ENCODE measurements at places on chromosomes 3 and 15.
A peak's percentile ranks its signal among the peaks of the same experiment; 100 is the strongest.

DNA sequence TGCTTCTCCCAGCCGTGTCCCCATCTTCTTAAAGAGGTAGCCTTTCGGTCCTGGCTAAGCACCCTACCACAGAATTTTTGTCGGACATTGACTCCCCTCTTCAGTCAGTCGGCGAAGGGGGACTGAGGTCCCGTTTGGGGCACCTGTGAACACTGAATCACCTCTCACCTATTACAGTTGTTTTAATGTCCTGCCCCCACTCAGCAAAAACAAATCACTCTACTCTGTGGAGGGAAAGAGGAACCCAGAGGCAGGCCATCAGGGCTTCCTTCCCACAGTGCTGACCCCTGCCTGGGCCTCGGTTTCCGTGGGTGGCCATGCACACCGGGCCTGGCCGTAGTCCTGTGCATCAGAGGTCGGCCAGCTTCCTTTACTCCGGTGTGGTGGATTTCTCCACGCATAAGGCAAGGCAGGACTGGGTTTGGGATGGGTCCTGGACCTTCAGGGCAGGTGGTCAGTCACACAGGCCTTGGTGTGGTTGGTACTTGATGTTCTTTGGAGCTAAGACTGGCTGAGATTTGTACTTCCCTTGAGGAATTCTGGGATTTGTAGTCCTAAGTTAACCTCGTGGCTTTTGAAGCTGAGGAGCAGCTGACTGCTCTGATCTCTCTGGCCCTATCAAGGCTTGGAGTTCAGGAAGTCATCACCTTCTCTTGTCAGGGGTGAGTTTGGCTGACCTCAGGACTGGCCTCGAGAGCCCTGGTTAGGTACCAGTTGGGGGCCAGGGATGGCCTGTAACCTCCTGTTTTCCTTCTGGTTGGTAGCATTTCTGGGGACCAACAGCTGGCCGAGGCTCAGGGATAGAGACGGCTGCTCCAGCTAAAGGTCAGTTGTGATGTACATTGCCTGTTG lies 627 bp upstream of the FAM131A start:
- DNase-seq = no peak

DNA sequence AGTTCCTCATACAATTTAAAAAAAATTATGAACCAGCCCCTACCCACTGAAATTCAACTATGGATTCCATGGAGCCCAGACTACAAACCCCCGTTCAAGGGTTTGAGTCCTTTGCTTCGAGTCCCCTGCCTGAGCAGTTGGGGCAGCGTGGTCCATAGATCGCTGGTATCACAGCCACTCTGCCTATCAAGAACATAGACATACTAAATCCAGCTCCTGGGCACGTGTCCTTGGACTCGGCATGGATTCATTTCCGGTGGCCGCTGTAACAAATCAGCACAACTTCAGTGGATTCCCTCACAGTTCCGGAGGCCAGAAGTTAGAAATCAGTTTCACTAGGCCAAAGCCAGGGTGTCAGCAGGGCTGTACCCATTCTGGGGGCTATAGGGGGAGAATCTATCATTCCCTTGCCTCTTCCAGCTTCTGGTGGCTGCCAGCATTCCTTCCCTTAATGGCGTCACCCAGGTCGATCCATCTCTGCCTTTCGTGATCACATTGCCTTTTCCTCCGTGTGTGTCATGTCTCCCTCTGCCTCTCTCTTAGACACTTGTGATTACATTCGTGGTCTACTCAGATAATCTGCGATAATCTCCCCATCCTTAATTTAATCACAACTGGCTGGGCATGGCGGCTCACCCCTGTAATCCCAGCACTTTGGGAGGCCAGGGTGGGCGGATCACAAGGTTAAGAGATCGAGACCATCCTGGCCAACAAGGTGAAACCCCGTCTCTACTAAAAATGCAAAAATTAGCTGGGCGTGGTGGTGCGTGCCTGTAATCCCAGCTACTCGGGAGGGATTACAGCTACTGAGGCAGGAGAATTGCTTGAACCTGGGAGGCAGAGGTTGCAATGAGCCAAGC lies 4.6 kb upstream of the TMEM44 start:
- no peak for DNase-seq

- no peak for DNase-seq
These were observed 653.9 kb downstream of the RBMS3 start for GRCh38 chr3:29934751-29935150.

DNA sequence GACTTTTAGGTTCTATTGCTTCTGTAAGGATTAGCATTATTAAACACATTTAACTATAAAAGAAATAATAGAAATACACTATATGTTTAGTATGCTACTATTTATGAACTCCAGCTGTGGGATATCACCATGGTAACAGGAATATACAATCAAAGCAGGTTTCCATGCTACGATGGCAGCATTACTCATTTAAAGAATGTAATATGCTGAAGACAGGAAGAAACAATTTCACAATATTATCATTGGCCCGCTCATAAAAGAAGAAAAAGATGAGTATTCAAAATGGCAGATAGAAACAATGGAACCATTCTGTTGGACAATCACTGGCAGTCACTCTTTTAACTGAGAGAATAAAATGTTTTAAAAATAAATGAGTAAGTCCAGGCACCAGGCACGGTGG lies 153.4 kb downstream of the CBLB start:
- DNase-seq = no peak

DNA sequence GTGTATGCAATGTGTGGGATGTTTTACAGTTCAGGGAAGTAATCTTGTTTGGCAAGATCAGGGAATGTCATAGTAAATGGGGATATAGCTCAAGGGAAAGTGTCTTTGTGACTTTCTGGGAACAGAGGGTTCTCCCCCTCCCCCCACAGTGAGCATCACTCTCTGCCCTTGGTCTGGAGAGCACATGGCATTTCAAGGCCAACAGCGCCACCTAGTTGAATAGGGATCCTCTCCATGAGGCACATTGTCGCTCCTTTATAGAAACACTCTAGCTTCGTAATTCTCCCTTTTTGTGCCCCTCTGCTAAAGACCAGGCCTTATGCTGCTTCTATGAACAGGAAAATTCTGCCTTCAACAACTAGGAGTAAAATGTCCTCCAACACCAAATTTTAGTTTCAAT lies 37.1 kb upstream of the ARNT2 start:
- no peak for DNase-seq

- peak; percentile 77 for DNase-seq
These were observed 107.2 kb upstream of the RASGRP1 start for GRCh38 chr15:38671675-38672254.

DNA sequence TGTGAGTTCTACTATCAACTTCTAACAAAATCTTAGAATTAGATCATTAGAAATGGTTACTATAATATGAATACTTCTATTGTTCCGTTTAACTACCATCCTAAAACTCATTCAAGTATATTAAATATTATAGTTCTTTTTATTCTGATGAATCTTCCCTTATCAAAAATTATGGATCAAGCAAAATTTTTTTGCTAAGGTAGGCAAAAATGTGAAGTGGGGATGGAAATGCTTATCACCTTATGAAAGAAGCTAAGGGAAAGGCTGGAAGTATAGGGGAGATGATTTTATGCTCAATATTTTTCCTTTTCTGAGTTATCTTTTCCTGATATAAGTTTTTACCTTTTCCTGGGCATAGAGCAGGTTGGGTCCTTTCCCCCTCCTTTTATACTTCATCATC lies 40.7 kb upstream of the CCDC39 start:
- DNase-seq = no peak

DNA sequence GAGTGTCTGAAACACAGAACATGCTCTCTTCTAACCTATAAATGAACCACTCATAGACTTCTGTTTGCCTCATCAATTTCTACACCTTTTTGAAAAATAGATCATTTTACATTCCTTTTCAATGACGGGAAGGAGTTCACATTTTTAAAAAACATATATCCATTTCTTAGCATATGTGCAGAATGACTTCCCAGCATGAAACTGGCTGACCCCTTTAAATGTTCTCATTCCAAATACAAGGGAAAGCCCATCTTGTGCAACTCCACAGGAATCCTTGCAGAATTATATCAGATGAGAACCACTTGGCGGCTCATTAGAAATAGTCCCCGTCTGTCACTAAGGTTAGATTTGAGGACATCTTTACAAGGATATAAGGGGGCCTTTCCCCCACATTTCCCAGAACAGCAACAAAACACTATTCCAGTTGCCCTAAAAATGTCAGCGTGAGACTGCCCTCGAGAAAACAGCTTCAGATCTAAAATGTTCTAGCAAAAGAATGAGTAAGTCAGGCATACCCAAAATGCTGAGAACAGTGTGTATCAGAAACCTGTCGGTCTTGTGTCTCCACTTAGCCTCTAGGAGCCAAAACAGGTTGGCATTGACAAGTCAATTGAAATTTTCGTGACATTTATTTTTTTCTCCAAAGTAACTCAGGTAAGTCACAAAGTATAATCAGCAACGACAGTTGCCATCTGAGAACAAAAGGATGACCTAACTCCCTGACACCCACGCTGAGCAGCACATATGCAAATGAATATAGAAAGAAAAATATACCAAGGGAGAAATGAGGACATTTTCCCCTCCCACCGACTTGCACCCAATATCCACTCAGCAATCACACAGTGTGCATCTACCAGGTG lies 63.1 kb downstream of the FOXP1 start:
- DNase-seq = no peak

DNA sequence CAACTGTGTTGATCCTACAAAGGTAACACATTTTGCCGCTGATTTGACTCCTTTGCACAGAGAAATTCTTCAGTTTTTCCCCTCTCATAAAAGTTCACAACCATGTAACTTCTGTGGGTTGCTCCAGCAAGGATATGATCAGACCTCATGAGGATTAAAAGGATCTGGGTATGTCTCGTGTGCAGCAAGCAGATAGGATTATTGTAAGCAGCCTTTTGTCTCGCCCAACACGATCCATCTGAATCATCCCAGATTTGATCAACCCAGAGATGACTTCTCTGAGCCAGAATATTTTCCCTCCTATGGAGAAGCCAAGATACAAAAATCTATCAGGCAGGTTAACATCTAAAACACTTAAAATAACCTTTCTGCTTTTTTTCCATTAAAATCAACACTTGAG lies 12.8 kb upstream of the BNIP2 start:
- DNase-seq = no peak

DNA sequence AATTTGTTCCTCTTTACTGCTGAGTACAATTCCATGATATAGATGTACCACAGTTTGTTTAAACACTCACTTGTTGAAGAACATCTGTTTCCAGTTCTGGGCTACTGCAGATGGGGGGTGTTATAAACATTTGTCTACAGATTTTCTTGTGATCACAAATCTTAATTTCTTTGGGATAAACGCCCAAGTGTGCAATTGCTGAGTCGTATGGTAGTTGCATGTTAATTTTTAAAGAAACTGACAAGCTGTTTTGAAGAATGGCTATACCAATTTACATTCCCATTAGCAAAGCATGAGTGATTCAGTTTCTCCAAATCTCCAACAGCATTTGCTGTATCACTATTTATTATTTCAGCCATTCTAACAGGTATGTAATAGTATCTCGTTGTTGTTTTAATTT lies 242.0 kb upstream of the MRPL3 start:
- DNase-seq = no peak

- no peak for DNase-seq
These were observed 4.1 kb upstream of the PSMA4 start for GRCh38 chr15:78536134-78536533.

GRCh38 chr3:42745776-42746454 lies 27.1 kb downstream of the CCDC13 start:
- no peak for DNase-seq

DNA sequence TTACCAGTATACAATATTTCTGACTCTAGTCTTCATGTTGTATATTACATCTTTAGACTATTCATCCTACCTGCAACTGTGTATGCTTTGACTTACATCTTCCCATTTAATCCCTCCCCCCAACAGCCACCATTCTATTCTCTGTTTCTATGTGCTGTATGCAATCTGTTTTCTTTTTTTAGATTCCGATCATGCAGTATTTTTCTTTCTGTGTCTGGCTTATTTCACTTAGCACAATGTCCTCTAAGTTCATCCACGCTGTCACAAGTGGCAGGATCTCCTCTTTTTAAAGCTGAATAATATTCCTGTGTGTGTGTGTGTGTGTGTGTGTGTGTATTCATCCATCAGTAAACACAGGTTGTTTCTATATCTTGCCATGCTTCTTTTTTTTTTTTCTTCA lies 66.4 kb upstream of the NUDT16 start:
- no peak for DNase-seq

GRCh38 chr15:65431731-65432130 lies 9.0 kb upstream of the IGDCC4 start:
- DNase-seq = no peak

DNA sequence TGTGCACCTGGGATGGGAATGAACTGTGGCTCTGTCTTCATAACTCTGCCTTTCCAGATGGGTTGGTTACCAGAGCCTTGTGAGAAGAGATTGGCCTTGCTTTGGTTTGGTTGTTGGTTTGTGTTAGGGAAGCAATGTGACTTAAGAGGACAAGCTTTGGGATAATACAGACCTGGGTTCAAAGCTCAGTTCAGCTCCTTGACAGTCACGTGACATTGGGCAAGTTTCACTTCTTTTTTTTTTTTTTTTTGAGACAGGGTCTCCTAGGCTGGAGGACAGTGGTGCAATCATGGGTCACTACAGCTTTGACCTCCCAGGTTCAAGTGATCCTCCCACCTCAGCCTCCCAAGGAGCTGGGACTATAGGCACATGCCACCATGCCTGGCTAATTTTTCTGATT lies 42.7 kb downstream of the CORO2B start:
- no peak for DNase-seq

DNA sequence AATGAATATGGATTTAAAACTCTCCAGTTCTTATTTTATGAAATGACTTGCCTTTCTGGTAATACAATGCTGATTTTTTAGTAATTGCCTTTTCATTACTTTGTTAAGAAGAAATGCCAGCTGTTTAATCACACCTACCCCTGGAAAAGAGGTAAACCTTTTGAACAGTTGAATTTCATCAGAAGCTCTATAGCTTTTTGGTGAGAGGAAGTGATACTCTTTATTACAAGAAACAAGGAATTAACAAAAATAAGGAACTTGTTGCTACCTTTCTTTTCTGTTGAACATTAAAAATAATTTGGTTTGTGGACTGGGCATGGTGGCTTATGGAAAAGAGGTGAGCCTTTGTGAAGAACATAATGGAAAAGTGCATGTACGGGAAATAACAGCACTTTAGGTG lies 19.7 kb downstream of the BLOC1S6 start:
- DNase-seq = no peak

GRCh38 chr15:48472756-48473155 lies 141.5 kb downstream of the DUT start:
- DNase-seq = no peak

DNA sequence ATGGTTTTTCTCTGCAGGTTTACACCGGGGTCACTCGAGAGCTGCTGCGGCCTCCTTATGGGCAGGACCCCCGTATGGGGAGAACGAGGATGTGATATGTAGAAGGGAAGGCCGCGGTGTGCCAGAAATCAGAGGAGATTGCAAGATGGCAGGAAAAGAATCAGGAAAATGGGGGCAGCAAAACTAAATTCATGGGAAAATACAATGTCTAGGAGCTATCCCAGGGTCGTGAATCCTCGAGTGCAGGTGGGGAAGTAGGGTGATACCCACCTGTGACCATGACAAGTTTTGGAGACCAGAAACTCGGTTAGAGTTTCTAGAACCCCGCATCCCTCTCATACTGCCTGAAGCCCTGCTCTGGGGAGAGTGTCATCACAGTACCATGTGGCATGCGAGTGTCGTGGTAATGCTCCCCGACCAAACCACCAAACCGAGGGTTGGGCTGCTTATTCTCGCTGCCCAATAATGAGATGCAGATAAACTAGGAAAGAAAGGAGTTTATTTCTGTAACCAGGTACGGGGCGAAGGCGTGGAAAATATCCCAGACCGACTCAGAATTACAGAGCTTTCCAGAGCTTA lies 781 bp downstream of the TRNT1 start:
- DNase-seq = no peak
